RKO (cell line): ENCODE measurements at places on chromosomes 1 and 21.

DNA sequence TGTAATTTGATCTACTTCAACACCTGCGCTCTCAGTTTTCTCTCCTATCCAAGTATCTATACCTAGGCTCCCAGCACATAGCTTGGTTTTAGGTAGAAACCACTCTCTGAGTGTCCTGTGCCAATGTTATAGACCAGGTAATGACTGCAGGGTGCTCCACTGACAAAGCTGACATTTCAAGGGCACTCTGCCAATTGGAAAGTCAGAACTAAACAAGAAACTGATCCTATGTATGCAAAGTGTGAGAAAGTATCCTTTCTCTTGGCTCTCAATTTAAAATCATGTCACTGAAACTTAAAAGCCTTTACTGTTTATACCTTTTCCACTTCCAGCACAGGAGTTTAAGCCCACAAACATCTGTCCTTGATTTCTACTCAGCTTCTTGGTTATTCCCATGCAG, 45.0 kb upstream of the AIM2 start:
- no peak for DNase-seq

- DNase-seq: no peak
These were observed 20.3 kb downstream of the PADI6 start for GRCh38 chr1:17392199-17392740.

DNA sequence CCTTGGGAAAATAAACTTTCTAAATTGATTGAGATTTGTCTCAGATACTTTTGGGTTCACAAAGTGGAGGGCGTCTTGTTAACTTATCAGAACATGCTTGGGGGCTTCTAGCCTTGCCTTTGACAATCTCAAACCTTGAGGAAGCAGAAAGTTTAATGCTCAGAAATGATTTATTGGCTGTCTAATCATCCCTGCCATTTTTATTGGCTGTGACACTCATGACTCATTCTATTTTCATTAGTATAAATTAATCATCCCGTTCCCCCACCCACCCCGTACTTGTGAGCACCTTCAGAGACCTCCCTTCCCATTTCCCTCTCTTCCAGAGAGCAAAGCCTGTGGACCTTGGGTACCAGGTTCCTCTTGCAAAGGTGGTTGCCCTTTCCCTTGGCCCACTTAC, 87.1 kb downstream of the FGGY start:
- DNase-seq: no peak

DNA sequence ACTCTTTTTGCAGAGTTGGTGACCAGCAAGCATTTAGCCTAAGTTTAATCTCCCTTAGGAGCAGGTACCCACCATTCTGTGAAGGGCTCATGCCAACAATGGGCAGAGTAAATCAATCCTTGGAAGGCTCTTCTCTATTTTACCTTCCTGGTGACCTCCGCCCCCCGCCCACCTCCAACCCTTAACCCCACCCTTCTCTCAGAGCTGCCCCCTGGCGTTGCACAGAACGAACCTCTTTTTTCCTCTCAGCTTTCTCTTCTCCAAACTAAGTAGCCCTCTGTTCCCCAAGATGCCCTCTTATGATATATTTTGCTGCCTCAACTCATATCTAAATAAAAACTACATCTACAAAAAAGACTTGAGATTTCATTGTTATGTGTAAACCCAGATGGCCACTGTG, 186.8 kb downstream of the SEC16B start:
- no peak for DNase-seq

DNA sequence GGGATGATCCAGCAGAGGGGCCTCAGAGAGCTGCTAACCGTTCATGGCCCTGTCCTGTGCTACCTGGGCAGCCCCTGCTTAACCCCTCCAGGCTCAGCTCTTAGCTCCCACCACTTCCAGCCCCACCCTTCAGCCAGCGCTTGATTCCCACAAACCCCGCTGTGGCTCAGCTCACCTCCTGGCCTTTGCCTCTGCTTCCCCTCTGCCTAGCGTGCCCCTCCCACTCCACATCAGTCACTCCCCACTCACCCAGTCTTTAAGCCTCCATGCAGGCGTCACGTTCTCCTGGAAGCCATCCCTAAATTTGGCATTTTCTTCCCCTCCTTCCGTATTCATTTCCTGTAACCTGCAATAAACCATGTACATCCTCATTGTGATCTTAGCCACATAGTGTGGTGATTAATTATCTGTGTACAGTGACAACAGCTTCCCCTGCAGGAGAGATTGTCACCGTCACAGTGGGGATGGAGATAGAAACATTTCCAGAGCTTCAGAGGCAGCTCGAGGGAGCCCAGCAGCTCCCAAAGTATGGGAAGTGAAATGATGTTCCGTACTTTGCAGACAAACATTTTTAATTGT, 65.5 kb downstream of the EPHB2 start:
- no peak for DNase-seq

DNA sequence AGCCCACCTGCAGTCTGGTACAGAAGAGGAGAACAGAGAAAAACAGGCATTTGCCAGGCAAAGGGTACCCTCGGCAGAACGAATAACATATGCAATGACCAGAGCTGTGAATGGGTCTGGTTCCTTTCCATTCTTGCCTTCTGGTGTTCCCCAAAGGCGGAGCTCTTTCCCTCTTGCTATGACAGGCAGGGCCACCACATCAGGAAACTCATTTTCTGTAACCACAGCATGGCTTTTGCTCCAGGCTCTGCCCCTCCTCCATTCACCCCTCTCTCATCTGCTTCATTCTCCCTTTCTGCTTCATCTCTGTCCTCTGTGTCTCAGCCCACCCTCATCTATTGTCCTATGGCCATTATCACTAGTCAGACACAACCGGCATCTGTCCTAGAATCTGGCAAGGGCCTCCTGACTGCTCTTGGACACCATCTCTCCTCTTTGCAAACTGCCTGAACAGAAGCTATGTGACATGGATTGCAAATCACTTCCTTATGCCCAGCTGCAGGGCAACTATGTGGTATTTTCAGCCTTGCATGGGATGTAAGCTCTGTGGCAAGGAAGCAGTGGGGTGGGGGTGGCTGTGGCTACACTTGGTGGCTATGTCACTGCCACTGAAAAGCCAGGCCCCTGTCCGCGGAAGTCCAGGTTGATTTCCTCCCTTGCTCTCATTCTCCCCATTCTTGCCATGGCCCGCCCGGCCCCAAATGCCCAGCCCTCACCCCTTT, 78.8 kb upstream of the ABCD3 start:
- DNase-seq: no peak

DNA sequence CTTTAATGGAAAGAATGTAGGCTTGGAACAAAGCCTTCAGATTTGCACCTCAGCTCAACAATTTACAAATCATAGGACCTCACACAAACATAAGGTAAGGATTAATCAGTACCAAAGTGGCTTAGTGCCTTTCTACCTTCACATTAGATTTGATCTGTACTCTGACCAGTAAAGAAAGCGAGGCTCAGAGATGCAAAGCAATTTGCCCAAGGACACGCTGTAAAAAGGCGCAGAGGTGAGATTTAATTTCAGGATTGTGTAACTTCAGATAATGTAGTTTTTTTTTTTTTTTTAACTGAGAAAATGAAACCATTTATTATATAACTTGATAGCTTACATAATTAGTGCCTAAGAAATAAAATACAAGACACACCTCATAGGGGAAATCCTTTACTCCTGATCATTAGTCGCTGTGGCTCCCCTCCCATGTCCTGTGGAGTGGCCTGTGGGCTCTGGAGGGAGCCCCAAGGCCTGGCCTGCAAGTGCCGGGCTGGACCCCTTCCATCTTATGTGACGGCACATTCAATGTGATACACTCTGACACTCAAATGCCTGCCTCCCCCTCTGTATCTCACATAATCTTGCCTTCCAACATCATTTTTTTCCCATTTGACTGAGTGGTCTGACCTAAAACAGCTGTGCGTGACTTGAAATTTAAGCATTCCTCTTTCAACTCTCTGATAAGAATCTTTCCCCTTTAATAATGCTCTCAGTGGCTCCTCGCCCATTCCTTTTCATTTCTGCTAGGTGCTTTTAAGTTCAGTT, 426.5 kb upstream of the DAB1 start:
- DNase-seq: no peak

- DNase-seq: no peak
These were observed 192.9 kb downstream of the RHOU start for GRCh38 chr1:228927946-228928898.

DNA sequence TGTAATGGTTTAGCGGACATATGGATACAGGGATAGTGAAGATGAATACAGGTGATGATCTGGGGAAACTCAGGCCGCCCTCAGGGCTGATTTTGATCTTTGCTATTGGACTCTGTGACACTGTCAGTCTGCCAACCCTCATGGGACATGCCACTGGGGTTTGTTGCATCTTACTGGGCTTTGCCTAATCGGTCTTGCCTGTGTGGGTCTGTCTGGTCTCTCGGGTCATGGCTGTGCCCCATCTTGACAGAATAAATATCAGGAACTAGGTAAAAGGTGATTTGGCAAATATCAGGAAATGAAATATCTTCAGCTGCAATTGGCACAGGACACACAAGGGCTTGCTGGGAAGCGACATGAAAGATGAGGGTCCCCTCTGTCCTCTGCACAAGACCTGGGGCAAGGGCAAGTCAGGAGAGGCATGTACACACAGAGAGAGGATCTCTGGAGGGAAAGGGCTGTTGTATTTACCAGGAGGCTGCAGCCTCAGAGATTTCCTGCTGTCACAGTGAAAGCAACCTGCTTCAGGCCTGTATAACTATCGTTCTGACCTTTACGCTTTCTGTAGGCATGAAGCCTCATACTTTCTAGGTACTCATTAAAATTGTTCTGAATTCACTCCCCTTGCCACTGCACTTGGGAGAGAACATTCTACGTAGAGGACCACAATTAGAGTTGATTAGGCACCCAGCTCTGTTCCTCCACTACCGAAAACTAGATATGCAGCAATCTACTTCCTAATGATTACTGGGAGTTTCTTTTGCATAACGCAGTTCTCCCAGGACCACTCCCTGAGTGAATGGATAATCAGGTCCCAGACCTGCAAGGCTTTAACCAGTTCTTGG, 52.0 kb upstream of the GADD45A start:
- no peak for DNase-seq

GRCh38 chr1:198577444-198577843, 37.0 kb upstream of the ATP6V1G3 start:
- no peak for DNase-seq

DNA sequence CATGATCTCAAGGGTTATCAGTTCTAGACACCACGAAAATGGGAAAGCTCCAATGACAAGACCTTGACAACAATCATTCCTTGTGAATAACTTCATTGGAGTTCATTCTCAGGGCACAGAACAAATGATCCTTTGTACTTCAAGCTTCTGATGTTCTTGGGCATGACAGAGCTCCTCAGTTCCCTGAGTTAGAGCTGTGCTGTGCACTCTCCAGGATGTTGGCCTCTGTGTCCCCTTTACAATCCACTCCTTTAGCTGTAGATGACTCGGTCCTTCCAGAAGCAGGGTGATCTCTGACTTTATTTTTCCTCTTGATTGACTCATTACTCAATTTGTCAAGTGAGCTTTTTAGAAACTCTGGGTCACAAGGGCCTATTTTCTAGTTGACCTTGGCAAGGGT, 3.9 kb upstream of the FAM78B start:
- no peak for DNase-seq

DNA sequence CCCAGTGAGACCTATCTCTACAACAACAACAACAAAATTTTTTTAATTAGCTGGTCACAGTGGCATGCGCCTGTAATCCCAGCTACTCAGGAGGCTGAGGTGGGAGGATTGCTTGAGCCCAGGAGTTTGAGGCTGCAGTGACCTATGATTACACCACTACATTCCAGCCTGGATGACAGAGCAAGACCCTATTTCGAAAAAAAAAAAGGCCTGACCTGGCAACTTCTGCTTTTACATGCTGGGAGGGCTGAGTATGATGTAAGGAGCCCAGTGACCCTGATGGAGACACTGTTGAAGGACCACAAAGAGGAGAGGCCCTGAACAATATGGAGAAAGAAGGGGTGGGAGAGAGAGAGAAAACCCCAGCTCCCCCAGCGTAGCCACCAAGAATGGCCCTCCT, 9.2 kb upstream of the VPS26C start:
- DNase-seq: no peak

DNA sequence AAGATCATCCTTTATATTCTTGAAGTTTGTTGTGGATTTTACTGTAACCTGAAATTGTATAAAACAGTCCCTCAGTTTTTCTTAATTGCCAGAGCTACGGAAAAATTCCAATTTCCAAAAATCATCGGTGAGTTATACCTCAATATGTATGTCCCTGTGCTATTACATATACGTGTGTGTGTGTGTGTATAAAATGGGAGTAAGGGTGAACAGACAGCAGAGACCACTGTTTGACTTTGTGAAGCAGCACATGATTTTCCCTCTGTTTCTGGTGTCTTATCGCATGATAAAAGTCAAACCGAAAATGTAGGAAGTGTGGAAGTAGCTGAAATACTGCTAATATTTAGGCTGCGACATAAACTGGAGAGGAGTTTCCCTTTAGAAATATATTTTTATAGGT, 1.2 kb downstream of the OR2T1 start:
- peak; percentile 18 for DNase-seq

GRCh38 chr21:43006874-43007208, 32.5 kb downstream of the PKNOX1 start:
- DNase-seq: no peak

GRCh38 chr1:103459346-103459745, 66.2 kb upstream of the RNPC3 start:
- DNase-seq: peak; percentile 1

- DNase-seq: peak; percentile 100
These were observed 780 bp upstream of the RBM15 start for GRCh38 chr1:110338309-110338885.

- DNase-seq: no peak
These were observed 14.1 kb upstream of the KIAA1614 start for GRCh38 chr1:180898441-180899219.

DNA sequence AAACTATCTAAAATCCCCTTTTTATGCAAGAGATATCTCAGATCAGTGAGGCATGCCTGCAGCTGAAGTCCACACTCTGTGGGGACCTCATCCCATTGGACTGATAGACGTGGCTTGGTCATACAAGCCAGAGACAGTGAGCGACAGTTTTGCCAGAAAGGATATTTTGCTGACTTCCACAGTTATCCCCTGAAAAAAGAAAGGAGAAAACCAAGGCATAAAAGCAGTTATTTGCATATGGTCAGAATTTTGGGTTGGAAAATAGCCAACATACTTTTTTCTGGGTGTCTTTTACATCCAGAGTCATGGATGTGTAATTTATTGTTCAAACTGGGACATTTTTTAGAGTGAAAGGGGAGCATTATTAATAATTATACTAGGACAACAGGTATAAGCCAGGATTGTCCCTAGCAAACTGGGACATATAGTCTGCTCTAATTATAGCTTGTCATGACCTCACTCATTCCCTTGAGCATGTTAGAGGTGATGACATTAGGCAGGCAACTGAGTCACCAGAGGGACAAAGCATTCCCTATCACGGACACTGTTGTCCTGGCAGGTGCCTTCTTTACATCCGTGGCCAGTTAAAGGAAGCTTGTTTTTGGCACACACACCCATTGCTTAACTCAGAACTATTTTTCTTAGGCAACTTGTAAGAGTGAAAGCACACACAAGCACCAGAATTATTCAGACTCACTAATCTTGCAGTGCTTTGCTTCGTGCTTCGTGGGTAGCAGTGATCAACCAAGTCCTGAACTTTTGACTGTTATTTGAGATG, 65.5 kb downstream of the PRRX1 start:
- no peak for DNase-seq
